GDM1 (cell line): ENCODE measurements at places on chromosomes 3 and 15.

DNA sequence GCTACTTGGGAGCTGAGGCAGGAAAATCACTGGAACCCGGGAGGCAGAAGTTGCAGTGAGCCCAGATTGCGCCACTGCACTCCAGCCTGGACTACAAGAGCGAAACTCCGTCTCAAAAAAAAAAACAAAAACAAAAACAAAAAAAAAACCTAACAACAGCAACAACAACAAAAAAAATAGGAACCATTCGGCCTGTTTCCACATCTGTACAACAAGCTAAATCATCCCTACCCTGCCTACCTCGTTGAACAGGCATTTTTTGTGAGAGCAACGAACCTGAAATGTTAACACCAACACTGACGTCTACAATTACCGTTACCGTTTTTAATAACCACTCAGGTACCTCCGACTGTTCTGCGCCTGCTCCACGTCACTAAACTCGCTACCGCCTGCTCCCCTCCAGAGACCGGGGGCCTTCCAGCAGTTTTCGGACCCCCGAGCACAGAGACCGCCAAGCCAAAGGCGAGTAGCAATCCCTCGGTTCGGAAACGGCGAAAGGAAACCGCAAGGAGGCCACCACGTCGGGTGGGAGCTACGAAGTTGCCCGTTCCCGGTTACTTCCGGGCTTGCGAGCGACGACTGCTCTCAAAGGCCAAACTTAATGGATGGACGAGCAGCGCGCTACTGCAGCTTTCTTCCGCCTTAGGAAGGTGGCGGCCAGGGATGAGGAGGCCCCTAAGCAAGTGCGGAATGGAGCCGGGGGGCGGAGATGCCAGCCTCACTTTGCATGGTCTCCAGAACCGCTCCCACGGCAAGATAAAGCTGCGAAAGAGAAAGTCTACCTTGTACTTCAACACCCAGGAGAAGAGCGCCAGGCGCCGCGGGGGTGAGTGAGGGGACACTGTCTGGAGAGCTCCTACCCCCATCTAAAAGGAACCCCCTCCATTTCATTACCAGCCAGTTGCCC lies at the start of the genes PIGB and PIGBOS1:
Gene PIGB (plus strand): TSS at position 635 of the 907 bp plus-strand sequence. CDS start 29 bp downstream, at position 664.
Gene PIGBOS1 (minus strand): TSS at position 536 of the 907 bp plus-strand sequence. CDS start 1,331 bp downstream, outside the sequence.
- DNase-seq, result peak; percentile 89

DNA sequence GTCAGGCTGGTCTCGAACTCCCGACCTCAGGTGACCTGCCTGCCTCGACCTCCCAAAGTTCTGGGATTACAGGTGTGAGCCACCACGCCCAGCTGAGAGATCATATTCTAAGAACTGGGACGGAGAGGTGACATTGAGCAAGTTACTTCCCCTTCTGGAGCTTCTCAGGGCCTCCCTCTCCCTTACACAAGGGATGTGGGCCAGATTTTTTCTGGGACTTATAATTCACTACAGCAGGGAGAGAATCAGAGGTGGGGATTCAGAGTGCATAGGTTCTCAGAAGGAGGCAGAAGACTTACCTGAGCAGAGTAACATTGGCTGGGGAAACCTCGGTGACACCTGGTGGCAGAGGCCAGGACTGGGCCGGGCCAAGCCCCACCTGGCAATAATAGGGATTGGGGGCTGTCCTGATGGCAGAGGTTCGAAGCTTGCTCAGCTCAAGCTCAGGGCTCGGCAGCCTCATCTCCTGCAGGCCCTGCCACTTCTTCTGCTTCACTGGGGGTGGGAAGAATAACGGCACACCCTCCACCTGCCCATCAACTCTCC lies 6.8 kb downstream of the LTK start:
- DNase-seq, result no peak

GRCh38 chr3:56837196-56837955 lies 35.6 kb upstream of the ARHGEF3 start:
- peak; percentile 9 for DNase-seq

- no peak for DNase-seq
Observed at GRCh38 chr3:37766797-37767776, 94.6 kb upstream of the CTDSPL start.

DNA sequence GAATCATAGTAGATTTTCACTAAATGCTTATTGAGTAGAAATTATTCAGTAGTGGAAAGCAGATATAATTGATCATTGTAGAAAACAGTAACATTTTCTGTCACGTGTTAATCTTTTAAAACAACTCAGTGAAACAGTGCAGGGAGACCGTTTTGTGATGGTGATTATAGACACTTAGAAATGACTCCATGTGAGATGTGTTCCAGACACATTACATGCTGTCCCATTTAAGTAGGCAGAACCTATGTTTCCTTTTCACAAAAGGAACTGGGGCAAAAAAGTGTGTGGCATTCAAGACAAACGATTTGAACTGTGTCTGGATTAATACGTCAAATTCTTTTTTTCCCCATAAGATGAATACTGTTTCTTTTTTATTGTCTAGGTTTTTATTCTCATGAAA lies 126.5 kb downstream of the TCF12 start:
- no peak for DNase-seq

GRCh38 chr15:63494408-63494807 lies 10.0 kb upstream of the USP3 start:
- no peak for DNase-seq

GRCh38 chr15:58510715-58511598 lies 79.2 kb downstream of the LIPC start:
- DNase-seq, result no peak

- DNase-seq, result no peak
Observed at GRCh38 chr3:21163956-21164355, 587.1 kb downstream of the ZNF385D start.

DNA sequence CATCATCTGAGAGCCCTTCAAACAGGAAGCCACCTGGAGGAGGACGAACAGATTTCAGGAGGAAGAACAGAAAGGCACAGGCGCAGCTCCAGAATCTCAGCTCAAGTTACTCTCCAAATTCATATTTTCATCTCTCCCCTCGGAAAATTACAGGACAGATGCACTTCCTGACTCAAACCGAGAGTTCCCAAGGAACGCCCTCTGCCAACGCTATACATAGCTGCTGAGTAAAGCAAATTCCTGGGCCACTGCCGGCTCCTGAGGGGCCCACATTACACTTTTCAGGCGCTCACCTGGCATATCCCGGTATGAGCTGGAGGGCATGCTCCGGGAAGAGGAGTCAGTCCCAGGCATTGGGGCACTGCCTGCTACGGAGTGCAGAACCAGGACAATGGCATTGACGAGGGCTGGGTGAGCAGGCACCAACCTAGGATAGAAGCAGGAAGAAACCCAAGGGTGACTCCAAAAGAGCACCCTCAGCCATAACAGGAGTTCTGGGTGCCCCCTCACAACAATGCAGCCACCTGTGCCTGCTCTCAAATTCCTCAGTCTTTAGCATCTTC lies 11.2 kb downstream of the UBL7 start:
- no peak for DNase-seq

DNA sequence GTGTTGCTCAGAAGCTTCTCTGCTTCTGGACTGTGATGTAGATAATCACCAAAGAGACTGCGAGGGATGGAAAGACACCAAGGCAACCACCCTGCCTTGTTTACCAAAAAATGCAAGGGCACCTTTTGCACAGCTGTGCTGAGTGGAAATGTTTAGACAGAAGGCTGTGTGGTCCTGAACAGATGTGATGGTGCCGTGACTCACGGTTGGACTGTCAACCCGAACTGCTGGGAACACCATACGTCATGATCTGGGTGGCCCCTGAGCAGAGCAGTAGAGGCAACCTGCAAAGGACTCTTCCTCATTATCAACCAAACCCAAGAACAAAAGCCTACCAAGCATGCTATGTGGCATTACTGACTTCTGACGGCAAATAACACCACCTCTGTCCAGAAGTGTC lies 61.3 kb upstream of the LPP start:
- no peak for DNase-seq
